ENCODE measurements at places on chromosomes 2 and 18.
A peak's percentile ranks its signal among the peaks of the same experiment; 100 is the strongest.

- no peak for DNase-seq
Observed at GRCh38 chr2:138277062-138277461, 224.5 kb upstream of the SPOPL start.

DNA sequence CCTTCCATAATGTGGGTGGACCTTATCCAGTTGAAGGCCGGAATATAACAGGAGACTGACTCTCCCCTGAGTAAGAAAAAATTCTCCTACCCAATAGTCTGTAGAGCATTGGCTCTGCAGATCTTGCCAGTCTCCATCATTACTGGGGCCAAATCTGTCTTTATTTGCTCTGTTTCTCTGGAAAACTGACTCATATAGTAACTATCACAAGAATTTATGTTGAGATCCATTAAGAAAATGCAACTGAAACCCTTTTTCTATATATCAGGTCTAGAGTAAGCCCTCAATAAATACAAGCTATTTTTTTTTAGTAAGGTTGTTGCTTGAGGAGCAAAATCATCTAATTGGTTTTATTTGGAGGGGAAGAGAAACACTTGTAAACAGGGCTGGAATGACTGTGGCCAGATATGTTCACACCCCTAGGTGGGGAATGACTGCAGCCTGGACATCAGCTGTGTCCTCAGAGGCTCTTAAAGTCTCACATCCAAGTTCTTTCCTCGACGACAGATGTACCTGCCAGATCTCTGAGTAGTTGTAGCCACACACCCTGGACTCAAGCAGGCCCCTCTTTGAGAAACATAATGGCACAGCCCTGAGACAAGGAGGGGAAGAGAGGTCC, 339.7 kb downstream of the TNS1 start:
- DNase-seq = peak; percentile 54

GRCh38 chr2:202583709-202584219, 51.0 kb upstream of the FAM117B start:
- DNase-seq = no peak

DNA sequence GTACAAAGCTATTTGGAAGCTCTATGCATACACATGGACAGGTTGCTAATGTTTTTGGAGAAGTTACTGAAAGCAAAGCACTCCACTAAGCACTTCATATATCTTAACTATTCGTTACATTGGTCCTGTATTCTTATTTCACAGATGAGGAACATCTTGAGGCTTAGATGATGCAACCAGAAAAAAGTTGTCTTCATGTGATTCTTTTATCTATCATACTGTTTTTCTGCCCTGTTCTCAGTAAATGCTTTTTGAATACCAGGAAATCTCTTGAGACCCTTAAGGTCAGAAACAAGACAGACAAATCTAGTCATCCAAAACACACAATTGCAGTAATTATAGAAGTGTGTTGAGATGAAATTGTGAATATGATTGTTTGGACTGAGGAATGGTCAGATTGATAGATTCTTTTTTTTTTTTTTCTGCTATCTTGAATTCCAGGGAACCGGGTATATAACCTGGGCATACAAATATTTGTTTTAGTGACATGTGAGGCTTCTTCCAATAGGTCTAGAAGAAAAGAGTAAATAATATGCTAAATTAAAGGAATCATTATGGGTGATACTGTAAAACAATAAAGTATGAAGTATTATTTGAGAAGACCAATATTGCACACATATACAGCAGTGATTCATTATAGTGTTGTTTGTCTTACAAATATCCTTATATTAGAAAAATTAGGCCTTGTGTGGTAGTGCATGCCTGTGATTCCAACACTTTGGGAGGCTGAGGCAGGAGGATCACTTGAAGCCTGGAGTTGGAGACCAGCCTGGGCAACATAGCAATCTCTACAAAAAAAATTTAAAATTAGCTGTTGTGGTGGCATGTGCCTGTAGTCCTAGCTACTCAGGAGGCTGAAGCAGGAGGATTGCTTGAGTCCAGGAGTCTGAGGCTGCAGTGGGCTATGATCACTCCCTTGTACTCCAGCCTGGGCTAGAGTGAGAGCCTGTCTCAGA, 33.7 kb downstream of the EHBP1 start:
- peak; percentile 63 for DNase-seq

DNA sequence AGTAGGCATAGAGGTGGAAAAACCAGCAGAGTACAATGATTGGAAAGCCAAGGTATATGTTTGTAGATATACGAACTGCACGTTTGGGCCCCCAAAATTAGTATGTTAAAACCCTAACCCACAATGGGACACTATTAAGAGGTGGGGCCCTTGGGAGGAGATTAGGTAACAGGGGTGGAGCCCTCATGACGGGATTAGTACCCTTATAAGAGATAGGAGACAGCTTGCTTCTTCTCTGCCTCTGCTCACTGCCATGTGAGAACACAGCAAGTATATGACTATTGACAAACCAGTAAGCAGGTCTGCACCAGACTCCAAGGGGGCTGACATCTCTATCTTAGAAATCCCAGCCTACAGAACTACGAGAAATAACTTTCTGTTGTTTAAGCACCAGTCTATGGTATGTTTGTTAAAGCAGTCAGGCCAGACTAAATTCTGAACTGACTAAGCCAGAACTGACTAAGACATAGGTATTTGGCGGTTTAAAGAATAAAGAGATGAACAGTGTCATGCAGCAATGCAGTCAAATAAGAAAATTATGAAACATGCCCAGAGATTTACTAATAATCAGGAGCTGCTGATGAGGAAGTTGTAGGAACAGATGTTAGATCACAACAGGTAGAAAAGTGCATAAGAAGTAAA, 182.9 kb downstream of the DYM start:
- peak; percentile 34 for DNase-seq

DNA sequence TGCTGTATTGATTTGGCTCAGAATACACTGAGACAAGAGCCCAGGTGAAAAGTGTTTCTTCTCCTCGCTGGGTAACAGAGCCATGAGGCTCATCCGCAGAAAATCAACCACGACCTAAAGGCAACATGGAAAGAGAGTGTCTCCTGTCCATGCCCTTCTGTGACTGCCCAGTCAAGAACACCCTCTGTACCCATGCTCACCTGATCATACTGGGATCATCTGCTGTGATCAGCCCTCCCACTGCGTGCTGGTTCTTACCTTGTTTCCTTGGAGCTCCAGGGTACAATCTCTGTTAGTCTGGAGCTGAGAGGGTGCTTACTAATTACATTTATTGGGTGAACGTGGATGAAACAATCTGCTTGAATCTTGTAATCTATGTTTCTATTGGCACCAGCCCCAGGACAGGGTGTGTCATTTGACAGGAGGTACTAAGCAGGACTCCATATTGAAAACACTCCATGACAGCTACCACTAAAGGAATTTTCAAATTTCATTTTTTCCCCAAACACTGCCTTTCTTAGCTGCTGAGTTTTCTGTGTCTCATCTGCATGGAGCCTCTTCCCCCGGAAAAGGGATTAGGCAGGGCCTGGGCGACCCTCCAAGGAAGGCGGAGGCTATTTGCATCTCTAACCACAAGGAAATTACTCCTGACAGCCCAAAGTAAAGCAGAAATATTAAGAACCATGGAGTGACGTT, 39.7 kb upstream of the GRP start:
- peak; percentile 74 for DNase-seq

DNA sequence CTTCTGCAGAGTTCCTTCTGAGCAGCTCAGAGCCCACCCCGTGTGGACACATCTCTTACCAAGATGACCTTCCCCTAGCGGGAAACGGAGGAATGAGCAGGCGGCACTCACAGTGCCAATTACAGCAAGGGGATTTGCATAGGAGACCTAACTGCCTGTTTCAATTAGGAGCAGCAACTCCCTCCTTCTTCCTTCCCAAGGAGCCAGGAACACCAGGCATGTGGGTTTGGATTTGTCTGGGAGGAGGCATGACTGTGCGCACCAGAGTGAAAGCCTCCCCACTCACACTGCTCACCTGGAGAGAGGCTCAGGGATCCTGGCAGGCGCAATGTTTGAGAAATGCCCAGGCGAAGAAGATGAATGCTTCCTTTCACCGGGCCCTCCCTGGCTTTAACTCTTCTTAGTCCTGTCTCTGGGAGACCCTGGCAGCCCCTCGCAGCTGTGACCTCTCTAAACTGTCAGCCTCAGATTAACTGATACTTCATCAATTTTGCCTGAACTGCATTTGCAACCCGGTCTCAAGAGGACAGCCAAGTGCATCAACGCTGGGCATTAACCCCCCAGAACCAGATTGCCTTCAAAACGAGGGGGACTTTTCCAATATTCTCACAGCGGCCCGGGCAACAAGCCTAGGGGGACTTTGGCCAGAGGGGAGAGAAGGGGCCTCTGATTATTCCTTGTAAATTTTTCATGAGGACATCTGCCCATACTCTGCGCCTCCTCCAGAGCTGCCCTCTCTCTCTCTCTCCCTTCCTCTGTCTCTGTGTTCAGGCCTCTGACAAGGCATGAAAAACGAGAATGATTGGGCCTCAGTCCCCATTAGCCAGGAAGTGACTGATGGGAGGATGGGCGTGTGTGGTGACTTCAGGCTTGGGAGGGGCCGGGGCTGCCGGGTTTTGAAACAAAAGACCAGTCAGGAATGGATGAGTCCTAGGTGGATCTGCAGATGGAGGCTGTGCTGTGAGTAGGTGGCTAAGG, 93.8 kb downstream of the CMPK2 start:
- DNase-seq = no peak

GRCh38 chr2:33212151-33212550, 264.3 kb upstream of the RASGRP3 start:
- DNase-seq = peak; percentile 74

- no peak for DNase-seq
Observed at GRCh38 chr2:88247531-88247930, 77.4 kb downstream of the THNSL2 start.

DNA sequence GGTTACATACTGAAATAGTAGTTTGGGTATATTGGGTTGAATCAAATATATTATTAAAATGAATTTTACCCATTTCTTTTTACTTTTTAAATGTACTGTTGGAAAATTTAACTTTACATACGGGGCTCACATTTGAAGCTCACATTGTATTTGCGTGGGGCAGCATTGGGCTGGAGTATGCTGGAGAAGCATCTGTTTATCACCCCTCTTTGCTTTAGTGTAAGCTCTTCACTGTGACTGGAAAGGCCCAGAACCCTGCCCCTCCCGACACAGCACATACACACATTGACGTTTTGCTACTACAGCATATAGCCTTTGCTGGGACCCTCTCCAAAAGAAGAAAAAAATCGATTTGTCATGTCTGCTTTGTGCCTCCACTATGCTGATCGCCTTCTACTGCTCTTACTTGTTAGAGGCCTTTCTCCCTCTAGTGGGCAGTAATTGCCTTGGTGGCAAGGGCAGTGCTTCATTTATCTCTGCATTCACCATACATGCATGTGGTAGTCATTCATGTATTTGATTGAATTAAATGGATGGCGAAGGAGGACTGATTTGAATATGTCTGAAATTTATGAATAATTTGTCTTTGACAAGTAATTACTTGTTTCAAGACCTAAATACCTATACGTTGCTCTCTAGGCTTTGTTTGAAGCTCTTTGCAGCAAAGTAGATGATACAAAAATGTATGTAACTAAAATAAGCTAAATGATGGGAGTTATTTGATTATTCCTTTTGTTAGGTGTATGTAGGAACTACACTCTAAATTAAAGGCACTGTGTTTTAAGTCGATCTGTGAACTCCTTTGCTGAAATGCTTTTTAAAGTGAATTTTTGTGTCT, 37.4 kb downstream of the VAPA start:
- DNase-seq = peak; percentile 78

- peak; percentile 97 for DNase-seq
Observed at GRCh38 chr2:99729104-99730025, 239.5 kb upstream of the REV1 start.

DNA sequence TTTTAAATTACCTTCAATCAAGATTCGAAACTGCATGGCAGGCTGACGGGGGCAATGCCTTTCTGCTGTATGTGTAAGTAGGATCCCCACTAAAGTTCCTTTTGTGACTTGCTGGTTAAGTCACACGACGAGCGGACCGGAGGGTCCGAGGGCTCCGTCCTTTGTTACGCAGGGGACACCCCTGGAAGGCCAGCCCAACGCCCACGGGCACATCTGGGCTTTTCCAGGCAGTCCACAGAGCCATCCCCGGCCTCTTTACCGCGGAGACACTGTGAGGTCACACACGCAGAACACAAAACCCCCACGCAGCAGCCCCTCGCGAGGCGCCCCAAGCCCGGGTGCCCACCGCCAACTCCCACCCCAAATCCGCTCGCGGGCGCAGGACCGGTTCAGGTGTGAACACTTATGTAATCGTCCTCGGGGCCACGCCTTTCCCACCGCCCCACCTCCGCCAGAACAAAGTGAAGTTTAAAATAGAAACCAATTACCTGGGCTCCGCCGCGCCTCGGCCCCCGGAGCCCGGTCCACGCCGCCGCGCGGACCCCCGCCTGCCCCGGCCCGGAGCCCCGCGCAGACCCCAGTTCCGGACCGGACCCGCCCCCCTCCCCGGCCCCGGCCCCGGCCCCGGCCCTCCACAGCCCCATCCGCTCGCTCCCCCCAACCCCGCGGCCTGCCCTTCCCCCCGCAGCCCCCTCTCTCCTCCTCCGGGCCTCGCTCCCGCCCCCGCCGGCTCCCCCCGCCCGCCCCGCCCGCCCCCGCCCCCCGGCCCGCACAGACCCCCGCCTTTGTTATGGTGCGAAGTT, 4.2 kb downstream of the ZNF516 start:
- DNase-seq = no peak

DNA sequence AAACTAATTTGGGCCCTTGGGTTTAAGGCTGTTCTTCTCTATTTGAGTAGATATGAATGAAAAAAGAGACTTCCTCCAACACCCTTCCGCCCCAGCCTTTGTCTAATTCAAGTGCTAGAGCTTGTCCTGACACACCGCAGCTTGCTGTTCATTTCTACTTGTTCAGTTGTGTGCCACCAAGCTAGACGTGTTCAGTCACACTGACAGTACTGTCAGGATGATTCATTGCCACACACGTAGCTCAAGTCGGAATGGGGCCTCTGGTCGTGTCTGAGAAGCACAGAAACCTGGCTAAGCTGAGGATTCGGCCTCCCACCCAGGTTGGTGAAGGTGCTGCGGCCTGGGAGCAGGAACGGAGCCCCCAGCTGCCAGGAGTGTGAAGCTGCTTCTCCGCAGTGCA, 45.6 kb upstream of the INHBB start:
- DNase-seq = no peak

Measured in AG10803 (cell line).